ENCODE measurements at places on chromosomes 4 and X.

DNA sequence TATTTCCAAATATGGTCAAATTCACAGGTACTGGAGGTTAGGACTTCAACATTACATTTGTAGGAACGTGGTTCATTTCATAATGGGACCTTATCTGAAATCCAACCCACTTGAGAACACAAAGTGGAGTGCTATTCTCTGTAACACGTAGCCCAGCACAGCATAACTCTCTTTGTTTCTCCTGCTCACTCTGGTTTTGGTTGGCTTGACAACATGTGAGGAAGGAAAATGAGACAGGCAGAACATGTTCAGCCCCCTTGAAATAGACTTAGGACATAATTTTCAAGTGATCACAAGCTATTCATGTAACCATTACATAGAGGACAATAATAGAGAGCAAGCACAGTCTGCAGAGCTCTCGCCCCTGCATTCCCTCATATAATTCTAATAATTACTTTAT lies 115.1 kb upstream of the SMIM10 start:
- DNase-seq = no peak

GRCh38 chr4:29770627-29771026 lies 949.5 kb upstream of the PCDH7 start:
- no peak for DNase-seq

DNA sequence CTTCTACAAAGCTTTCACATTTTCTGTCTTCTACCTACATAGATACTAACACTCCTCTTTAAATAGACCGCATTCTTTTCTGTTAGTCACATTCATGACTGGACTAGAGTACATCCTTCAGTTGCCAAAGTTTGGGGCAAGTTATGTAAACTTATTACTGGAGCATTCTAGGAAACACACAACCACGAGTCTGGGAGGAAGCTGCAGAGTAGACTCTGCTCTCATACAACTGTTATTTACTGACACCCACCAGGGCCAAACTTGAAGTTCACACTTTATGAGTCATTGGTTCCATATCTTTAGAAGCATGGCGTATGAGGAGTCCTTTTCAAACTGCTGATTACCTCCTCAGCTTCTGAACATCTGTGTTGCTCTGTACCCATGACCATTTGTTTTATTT lies 87.0 kb downstream of the RNF150 start:
- DNase-seq = no peak

DNA sequence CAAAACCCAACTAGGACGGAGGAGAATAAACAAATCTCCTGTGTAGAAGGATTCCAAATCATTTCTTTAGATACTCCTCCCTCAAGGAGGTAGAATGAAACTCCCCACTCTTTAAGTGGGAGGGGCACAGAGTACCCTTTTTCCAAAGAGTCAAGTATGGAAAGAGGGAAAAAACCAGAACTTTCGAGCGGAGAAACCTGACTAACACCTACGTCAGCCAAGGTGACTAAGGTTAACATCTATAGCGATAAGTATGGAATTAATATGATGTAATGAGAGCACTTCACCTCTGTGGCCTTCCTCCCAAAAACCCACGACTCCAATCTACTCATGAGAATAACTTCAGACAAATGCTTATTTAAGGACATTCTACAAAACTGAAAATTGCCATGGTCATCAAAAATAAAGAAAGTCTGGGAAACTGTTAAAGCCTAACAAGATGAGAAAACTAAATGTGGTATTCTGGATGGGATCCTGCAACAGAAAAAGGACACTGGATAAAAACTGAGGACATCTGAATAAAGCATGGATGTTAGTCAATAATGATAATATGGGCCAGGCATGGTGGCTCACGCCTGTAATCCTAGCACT lies 157.0 kb upstream of the MAP3K15 start:
- no peak for DNase-seq

GRCh38 chr4:95676190-95676589 lies 127.4 kb upstream of the UNC5C start:
- DNase-seq = no peak

DNA sequence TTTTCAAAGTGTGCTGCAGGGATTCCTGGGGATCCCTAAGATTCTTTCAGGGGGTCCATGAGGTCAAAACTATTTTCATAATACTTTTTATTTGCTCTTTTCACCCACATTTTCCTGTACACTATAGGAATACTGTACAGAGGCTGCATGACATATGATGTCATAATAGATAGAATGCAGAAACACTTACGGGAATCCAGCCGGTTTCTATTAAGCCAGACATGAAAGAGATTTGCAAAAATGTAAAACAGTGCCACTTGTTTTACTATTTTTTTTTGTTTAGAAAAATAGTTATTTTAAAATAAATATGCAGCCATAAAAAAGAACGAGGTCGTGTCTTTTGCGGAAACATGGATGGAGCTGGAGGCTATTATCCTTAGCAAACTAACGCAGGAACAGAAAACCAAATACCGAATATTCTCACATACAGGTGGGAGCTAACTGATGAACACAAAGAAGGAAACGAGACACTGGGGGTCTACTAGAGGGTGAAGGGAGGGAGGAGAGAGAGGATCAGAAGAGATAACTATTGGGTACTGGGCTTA lies 5.0 kb downstream of the ZFX start:
- DNase-seq = no peak

- no peak for DNase-seq
Measured at GRCh38 chr4:82555276-82555675, 6.5 kb downstream of the TMEM150C start.

- DNase-seq = no peak
Measured at GRCh38 chr4:896216-896615, 35.9 kb downstream of the GAK start.

GRCh38 chr4:85126991-85127591 lies 160.6 kb upstream of the WDFY3 start:
- DNase-seq = no peak

DNA sequence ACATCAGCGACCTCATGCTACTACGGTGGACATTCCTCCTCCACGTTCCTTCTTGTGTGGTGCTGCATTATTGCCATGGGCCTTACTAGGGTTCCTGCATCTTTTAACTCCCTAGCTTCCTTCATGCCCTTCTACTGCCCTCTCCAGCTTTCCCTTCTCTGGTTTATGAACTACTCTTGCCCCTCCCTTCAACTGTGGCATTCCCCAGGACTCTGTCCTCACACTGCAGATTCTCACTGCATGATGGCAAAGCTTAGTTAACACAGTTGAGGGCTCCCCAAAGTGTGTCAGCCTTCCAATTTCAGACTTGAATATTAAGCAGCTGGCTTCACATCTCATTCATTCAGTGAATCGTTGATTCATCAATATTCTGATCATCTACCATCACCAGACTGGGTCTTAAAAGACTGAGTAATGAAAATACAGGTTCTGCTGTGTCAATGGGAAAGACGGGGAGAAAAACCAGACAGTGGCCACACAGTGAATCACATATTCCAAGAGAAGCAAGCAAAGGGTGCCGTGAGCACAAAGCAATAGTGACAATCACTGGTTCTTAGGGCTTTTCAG lies 53.0 kb downstream of the ZFX start:
- no peak for DNase-seq

DNA sequence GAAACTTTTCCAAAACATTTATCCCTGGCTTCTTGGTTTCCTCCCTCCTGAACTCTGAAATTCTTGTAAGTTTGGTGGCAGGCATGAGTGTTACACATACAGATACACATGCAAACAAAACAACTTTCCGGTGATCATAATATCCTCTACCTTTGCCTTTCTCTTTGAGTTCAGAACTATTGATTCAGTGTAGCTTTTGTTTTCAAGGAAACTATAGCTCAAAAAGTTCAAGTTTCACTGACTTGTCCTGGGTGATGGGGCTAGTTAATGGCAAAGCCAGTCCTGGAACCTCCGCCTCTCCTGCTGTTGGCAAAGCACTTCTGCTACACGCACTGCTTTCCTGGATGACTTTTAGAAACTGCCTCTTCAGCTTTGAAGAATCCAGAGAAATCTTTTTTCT lies 177.3 kb upstream of the FAT1 start:
- no peak for DNase-seq

DNA sequence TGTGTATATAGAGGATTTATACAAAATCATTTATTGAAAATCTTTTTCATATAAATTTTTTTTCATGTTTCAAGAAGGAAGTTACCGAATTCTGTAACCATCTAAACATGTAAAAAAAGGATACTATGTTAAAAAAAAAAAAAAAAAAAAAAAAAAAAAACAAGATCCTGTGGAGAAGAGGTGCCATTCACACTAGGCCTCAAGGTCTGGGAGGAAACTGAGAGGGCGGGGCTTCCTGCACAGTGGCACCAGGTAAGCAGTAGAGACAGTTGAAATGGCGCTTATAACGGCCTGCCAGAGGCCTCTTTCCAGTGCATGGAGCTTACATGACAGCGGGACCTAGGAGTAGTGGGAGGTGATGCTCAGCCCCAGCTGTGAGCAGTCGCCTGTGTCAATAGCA lies 17.5 kb downstream of the TRAPPC2 start:
- DNase-seq = no peak

GRCh38 chr4:126572264-126572663 lies 1060.5 kb upstream of the INTU start:
- DNase-seq = no peak

DNA sequence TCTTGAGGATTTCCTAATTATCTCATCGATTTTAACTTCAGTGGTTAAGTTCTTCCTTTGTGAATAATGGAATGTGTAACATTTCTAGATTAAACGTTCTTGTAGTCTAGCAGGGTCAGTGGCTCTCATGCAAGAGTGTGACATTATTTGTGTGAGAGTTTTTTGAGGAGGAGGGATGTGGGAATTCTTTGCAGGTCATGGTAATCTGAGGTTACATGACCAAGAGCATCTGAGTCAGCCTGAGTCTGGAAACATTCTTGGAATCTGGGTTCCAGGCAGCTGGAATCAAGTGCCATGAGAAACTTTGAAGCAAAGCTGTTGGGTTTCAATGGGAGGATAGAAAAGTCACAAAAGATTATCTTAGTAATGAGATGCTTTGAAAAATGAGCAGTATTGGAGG lies 49.5 kb downstream of the GK start:
- DNase-seq = no peak

DNA sequence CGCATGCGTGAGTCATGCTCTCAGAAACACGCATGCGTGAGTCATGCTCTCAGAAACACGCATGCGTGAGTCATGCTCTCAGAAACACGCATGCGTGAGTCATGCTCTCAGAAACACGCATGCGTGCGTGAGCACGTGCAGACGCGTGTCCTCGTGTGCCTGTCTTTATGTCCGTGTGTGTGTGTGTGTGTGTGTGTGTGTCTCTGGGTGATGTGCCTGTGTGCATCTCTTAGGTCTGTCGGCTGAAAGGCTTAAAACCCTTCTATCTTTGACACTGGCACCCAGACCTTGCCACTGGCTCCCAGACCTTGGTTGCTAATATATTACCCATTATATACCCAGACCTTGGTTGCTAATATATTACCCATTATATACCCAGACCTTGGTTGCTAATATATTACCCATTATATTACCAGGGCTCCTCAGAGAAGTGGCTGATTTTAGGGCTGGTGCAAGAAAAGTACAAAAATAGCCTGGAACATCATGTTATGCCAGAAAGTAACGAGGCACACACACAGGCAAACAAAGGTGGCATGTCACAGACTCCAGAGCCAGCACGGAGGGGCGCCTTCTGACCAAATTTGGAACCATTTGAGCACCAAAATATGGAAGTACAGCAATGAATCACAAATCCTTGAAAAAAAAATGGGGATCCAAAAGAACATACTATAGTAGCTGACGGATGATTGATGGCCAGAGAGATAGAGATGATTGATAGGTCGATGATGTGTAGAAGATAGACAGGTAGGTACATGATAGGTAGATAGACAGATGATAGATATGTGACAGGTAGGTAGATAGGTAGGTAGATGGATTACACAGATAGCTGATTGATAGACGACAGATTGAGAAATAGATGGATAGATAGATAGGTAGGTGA lies 19.2 kb upstream of the ADRA2C start:
- no peak for DNase-seq

DNA sequence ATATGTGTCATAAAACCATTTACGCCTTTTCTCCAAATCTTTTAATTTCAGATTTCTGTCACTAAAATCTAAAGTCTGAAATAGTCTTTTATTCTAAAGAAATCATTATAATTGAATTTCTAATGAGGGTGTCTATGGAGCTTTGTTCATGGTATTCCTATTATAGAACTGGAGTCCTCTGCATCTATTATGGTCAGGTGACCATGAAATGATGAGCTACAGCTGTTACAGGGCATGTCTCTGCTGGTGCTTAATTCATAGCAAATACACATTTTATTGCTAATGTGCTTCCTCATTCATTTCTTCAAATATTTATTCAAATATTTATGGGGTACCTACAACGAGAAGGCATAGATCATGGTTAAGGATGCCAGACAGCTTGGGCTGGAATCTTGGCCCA lies 126.1 kb downstream of the NAA11 start:
- DNase-seq = no peak

DNA sequence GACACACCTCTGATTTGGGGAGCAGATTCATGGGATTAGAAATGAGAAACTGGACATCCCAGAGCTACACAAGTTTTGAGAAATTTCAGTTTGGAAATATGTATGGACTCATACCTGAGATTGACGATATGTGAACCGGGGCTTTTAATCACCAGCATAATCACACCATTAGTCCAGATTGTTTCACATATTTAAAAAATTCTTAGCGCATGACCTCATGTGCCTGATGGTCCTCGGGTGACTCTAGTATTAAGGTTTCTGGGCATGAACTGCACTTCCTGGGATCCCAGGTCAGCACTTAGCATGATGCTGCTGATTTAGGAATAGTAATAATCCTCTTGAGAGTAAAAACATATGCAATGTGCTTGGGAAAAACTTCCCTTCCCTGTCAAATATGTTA lies 91.9 kb upstream of the BCOR start:
- DNase-seq = no peak

DNA sequence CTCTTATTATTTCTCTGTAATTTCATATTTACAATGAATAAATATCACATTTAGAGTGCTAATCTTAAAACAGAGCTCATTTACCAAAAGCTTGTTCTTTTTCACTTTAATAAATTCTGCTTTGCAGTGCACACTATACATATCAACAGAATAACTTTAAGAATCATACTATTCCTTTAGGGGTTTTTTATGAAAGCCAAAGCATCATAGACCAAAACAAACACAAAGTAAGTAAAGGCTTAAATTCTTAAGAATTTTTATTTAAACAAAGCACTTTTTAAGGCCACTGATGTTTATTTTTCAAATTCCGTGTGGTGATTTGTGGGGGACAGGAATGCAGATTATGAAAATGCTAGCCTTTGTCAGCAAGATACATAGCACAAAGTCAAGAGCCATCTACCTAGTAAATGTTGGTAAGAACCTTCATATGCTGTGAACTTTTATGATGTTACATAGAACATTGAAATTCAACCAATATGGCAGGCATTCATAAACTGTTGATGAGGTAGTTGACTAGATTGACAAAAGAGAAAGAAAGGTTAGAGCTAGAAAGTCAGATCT lies 17.8 kb downstream of the TIGD2 start:
- DNase-seq = no peak

GRCh38 chrX:15269120-15269519 lies 763 bp downstream of the ASB9 start:
- DNase-seq = no peak

- DNase-seq = no peak
Measured at GRCh38 chrX:6599230-6599860, 64.4 kb upstream of the VCX3A start.

- DNase-seq = peak; percentile 16
Measured at GRCh38 chr4:39044956-39045826, 13.0 kb upstream of the TMEM156 start.

Data from stimulated activated CD8-positive, alpha-beta memory T cell treated with anti-CD3 and anti-CD28 coated beads, Interleukin-2, amount 100 ng/mL, for 1 hour (primary cell).